ENCODE measurements at places on chromosomes 4 and X.

- no peak for DNase-seq
Measured at GRCh38 chr4:123505095-123506010, 108.8 kb downstream of the SPRY1 start.

GRCh38 chrX:18490806-18491555 is 65.6 kb downstream of the CDKL5 start:
- DNase-seq: no peak

DNA sequence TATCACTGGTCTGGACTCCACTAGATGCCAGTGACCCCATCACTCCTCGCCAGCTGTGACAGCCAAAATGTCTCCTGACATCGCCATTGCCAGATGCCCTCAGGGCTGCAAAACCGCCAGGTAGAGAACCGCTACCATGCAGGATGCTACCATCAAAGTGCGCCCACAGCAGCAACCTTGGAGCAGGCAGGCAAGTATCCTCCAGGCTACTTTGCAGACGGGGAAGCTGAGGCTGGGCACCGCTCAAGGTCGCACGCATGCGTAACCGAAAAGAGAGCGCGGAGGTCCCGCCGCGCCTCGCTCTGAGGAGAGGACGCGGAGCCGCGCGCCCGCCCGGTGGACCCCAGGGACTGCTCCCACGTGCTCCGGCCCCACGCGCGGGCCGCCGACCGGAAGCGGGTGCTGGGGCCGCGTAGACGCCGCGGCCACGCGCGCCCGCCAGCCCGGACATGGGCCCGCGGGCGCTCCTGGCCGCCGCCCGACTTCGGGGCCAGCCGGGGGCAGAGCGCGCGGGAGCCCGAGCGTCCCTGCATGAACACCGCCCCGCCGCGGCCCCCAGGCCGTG is at the start of gene STS:
TSS of gene STS (plus strand) at position 300 of the 565 bp plus-strand sequence. CDS start 105,488 bp downstream, outside the sequence.
- peak; percentile 7 for DNase-seq

DNA sequence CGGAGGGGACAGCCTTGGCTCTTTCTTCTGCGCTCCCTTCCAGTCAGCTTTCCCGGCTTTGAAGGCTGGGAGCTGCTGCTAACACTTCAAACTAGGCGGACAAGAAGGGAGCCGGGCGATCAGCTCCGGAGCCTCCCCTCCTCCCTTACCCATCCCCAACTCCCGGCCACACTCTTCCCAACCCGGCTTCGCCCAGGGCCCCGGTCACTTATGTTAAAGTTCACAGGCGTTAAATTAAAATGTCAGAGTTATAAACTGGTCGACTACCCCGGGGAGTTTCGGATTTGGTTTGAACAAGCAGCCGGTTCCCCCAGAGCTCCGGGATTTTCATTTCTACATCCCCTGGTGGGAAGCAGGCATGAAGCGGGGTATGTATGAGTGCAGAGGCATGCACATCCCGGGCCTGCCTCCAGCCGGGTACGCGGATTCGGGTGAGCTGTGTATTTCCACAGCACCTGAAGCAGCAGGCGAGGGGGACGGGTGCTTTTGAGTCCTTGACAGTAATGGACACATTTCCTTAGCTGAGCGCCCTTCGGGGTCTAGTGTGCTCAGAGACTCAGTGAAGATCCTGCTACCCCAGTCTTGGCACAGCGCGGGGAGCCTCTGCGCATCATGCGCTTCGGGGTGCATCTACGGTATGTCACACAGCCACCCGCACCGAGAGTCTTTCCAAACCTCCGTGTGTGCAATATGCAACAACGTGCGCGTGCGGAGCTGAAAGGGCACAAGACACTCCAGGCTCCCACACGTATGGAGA is 880 bp downstream of the UNC5C start:
- no peak for DNase-seq

GRCh38 chr4:53855581-53856250 is 208.7 kb downstream of the CHIC2 start:
- no peak for DNase-seq

DNA sequence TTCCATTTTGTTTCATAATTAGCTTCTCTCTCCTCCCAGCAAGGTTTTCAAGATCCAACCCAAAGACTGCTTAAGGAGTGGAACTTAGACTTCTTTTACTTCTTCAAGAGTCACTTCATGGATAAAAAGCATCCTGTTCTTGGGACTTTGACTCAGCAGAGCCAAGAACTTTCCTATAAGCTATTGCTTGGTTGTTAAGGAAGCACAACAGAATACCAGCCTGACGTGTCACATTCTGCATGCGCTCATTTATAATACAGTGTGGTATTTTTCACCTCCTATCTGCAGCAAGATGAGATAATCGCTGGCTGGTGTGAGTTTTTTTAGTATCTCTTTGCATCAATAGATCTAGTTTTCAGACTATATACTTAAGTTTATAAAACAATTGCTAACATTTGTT is 152.1 kb downstream of the PALLD start:
- no peak for DNase-seq

DNA sequence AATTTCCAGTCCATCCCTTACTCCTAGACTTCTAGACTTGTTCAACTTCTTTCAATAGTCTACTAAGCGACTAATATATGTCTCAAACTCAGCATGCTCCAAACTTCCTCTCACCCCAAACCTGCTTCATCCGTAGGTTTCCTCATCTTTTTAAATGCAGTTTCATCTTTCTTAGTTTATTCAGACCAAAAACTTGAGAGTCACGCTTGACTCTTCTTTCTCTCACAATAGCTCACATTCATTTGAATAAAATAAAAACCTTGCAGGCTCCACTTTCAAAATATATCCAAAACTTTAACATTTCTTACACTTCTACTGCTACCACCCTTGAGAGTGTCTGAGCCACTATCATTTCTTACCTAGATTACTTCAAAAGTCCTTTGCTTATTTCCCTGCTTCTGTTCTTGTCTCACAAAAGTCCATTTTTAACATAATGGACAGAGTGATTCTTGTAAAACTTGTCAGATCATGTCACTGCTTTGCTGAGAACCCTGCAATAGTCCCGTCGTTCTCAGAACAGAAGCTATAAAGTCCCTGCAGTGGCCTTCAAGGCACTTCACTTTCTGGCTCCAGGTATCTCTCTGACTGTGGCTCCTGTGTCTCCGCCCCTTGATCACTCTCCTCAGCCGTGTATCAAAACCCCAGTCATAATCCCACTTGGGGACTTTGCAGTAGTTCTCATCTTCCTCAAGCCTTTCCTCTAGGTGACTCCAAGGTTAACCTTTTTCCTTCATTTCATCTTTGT is 167.6 kb downstream of the ARHGAP24 start:
- no peak for DNase-seq

GRCh38 chr4:81369886-81370285 is 101.8 kb downstream of the RASGEF1B start:
- no peak for DNase-seq

GRCh38 chr4:150305995-150306394 is 227.8 kb downstream of the DCLK2 start:
- no peak for DNase-seq

DNA sequence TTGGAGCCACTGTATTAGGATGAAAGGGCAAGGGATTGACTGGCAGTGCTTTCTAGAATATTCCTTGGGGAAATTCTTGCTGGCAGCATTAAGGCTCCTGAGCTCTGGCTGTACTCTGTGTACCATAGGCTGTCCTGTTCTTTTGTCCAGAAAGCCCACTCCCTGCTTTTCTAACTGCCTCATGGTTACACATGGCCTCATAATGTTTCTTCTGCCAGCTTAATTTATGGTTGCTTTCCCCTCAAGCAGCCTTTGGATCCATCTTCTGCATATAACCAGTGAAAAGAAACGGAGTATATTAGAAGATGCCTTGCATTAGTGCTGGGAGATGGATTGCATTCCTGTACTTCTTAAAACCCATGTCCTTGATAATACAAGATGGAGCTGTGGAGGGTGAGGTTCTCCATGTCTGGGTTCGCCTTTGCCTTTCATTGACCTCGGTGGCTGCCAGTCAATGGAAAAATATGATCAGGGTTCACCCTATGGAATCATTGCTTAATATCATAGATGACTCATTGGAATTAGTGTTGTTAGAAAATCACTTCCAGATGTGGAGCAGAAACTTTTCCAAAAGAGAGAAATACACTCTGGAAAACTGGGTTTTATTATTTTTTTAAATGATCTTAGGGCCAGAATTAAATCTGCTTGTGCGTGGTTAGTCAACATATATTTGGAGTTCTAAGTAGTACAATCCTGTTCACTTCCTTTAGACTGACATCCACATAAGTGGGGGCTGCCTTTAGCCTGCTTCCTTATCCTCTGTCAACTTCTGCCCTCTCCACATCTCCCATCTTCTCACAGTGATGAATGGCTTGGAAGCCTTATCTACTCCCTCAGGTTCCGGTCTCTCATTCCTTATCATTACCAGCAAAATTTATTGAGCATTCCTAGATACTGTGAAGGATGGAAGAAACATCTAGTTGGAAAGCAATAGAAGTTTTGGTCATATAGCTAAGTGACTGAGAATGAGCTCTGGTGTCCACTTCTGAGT is 24.9 kb downstream of the DOCK11 start:
- DNase-seq: no peak

DNA sequence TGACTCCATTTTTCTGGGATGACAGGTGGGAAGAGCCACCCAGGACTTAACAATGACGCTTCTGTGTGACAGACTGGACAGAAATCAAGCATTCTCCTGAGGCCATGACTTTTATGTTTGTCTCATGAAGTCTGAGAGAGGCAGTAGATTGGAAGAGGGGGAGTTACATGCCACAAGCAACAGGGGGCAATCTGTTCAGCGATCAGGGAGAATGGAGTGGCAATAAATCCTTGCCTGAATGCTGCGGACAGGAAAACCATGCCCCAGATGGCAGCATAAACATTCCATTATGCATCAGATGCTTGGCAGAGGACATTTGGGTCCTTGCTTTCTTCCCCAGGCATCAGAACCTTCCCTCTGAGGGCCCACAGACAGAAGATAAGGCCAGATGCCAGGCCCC is 312.4 kb upstream of the DIPK2B start:
- no peak for DNase-seq

- no peak for DNase-seq
Measured at GRCh38 chr4:151624626-151625565, 135.9 kb downstream of the GATB start.

GRCh38 chr4:2818351-2818939 is 25.2 kb upstream of the ADD1 start:
- DNase-seq: no peak

DNA sequence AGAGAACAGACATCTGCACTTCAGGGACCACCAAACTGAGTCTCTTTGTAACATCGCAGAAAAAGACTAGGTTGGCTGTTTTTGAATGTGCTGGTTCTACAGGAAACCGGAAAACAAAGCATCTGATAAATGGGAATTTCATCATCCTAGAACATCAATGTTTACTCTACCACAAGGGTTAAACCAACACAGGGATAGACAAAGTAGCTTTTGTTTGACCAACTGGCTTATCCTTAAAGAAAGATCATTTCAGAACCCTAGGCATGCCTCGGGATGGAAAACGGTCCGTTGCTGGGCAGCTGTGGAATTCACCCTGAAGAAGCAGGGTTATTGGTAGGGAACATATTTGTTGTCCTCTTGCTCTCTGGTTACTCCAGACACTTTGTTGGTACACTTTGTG is 2355.5 kb upstream of the AGA start:
- no peak for DNase-seq

DNA sequence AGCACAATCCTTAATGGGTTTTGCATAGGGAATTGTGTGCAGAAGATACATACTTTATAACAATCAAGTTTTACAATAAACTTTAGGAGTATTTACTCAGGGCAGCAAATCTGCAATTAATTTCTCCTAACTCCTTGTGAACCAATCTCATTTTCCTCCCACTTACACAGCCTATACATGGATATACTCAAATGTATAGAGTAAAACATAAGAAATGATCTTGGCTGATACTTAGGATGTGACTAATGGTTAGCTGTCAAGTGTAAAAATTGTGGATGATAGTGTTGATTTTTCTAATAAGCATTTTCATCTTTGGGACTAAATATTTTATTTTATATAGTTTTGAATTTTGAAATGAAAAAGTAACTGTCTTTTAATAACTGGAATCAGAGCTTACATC is 759.6 kb downstream of the GRID2 start:
- DNase-seq: no peak

DNA sequence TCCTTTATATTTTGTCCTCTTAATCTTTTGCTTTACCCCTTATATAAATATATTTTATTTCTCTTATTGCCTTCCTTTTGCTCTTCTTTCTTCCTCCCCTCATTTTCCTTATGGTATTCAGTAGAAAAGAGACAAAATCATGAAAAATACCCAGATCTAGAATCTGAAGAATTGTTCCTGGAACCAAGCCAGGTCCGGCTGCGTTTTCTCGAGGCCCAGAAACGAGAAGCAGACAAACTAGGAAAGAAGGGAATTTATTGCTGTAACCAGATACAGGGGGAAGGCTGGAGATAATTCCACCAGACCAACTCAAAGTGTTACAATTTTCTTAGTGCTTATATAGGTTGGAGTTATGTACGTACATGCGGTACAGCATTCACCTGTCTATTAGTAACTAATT is 328.7 kb downstream of the GABRG1 start:
- no peak for DNase-seq

- DNase-seq: no peak
Measured at GRCh38 chr4:101370663-101371210, 23.4 kb upstream of the PPP3CA start.

DNA sequence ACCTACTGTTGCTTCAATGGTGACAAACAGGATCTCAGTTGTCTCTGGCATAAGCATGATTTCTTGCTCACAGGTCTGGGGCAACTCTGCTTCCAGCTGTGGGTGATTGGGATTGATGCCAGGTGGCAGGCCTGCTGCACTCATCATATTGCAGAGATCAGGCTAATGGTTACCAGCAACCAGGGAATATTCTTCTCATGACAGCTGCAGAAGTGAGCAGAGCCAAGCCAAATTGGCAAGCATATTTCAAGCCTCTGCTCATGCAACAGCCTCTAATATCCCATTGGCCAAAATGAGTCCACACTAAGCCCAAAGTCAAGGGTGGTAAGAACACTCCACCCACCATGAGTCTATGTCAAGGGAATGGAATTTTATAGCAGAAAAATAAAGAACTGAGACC is 26.7 kb upstream of the TBC1D19 start:
- no peak for DNase-seq

DNA sequence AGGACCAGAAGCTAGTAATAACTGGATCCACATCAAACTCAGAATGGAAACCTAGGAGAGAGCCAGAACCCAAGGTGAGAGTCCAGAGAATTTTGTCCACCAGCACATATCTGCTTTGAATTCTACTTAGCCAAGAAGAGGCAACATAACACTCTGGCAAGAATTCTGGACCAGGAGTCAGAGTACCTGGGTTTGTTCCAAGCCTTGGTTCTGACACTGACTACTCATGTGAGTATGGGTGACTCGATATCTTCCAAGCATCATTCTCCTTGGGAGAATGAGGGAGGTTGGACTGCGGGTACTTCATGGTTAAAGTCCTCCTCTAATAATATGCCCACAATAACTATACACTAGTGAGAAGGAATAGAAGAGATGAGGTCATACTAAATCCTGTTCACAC is 144.0 kb upstream of the JADE1 start:
- no peak for DNase-seq

GRCh38 chr4:111066001-111066400 is 443.1 kb upstream of the PITX2 start:
- no peak for DNase-seq

DNA sequence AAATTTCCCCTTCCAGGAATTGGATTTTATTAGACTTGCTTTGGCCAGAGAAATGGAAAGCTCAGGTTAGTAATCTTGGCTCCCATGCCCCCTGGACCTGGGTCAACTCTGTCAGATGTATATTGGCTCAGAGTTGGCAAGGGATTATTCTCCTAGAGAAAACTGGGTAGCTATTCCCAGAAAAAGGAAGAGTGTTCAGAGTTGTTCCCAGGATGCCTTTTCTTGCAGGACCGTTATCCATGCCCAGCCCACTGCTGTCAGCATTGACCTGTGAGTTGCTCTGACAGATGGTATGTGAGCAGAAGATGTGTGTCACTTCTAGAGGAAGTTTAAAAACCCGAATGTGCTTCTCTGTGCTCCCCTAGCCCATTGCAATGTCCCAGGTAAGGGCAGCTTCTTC is 509.9 kb upstream of the ZFP42 start:
- no peak for DNase-seq
